ENCODE measurements at places on chromosomes 16 and 17. TPM values are rescaled to one million over a fixed set of nuclear protein-coding genes. Genes with fewer than 3 reads are reported as not detected.

DNA sequence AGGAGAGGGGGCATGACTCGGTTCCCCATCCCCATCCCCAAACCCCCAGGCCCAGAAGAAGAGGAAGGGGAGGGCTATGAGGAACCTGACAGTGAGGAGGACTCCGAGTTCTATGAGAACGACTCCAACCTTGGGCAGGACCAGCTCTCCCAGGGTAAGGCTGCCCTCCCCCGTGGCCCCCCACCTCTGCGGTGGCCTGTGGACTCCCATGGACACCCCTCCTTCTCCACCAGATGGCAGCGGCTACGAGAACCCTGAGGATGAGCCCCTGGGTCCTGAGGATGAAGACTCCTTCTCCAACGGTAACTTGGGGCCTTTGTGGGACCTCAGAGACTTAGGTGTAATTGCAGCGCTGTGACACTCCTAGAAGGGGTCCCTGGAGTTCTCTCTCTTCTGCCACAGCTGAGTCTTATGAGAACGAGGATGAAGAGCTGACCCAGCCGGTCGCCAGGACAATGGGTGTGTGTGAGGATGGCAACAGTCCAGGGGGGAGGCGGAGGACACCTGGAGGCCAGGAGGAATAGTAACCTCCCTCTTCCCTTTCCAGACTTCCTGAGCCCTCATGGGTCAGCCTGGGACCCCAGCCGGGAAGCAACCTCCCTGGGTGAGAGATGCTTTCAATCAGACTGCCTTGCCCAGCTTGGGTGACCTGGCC lies 5.6 kb downstream of the CD19 start:
- no peak overlapping the region for H3K4me3 ChIP-seq
- H3K27me3 ChIP-seq: no peaks in the 10 kb centered on the region
- DNase-seq: no peak
- no peaks in the 10 kb centered on the region for H3K36me3 ChIP-seq
- no peak overlapping the region for H3K27ac ChIP-seq
- peaks cover 10% of the 10 kb centered on the region for H3K4me1 ChIP-seq

DNA sequence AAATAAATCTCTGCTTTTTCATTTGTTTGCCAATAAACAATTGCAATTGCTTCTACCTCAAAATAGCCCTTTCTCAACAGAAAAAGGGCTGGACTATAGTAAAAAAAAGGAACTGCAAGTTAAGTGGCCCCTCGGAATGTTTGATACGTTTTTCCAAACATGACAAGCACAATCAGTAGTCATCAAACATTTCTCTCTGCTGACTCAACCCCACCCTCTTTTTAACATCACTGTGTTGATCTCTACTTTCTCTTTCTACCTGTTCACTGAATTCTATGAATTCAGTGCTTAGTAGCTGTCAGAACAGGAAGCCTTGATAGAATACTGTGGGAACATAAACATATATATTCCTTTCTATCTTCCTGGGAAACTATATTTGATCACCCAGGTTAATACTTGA lies 116.5 kb upstream of the AXIN2 start:
- no peak overlapping the region for H3K4me3 ChIP-seq
- no peak for DNase-seq
- no peaks in the 10 kb centered on the region for H3K36me3 ChIP-seq

- H3K4me1 ChIP-seq: no peaks in the 10 kb centered on the region
- no peaks in the 10 kb centered on the region for H3K36me3 ChIP-seq
- peak; percentile 60 for DNase-seq
- peaks cover 20% of the 10 kb centered on the region for H3K27me3 ChIP-seq
- H3K4me3 ChIP-seq: no peak overlapping the region
- H3K27ac ChIP-seq: no peak overlapping the region
These were observed 24.2 kb downstream of the SGSH start for GRCh38 chr17:80195671-80196529.

GRCh38 chr16:57570301-57571070 lies 28.0 kb downstream of the ADGRG5 start:
- H3K4me1 ChIP-seq: peaks cover 9% of the 10 kb centered on the region
- peaks cover 56% of the 10 kb centered on the region for H3K36me3 ChIP-seq
- no peak for DNase-seq

MT1A gene
- 0.91 TPM for total RNA-seq

GRCh38 chr17:74213861-74214391 lies 555 bp downstream of the TTYH2 start:
- H3K4me3 ChIP-seq: peak overlapping the region; percentile 78
- H3K4me1 ChIP-seq: peaks cover 56% of the 10 kb centered on the region
- no peaks in the 10 kb centered on the region for H3K27me3 ChIP-seq
- DNase-seq: no peak
- peaks cover 17% of the 10 kb centered on the region for H3K36me3 ChIP-seq
- H3K27ac ChIP-seq: peak overlapping the region; percentile 36

KIF18B gene
- 86.7 TPM for total RNA-seq

GAS7 gene
- 0.53 TPM for total RNA-seq

HOXB1 gene
- not detected for total RNA-seq

ZNF232 gene
- 10.7 TPM for total RNA-seq

DNA sequence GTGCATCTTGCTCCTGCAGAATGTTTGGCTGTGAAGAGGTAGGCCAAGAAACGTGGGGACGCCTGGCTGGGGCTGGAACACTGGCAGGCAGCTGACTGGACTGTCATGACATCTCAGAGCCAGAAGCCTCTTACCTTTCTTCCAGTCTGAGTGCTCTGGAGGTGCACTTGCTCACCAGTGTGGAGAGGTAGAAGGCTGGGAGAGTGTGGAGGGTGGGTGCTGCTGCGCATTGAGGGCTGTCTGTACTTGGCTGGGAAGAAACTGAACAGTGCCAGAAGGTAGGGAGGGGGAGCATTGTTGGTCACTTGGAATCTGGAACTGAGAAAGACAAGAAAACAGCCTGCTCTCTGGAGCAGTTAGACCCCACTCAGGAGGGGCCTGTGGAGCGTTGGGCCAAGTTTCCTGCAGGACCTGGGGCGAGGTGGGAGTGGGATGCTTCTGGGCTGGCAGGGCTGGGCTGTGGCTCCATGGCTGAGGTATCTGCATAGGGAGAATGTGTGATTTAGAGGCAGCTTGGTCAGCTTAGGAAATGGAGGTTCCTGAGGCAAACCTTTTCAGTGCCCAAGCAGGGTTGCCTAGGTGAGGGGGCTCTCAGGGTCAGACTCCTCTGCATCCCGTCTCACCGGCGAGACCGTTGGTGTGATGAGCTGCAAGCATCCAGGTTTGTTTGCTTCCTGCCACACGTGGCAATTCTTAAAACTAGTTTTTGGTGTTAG lies 55.1 kb downstream of the KSR1 start:
- peaks cover 1% of the 10 kb centered on the region for H3K36me3 ChIP-seq
- H3K27ac ChIP-seq: no peak overlapping the region
- no peak overlapping the region for H3K4me3 ChIP-seq
- H3K4me1 ChIP-seq: peaks cover 16% of the 10 kb centered on the region

DNA sequence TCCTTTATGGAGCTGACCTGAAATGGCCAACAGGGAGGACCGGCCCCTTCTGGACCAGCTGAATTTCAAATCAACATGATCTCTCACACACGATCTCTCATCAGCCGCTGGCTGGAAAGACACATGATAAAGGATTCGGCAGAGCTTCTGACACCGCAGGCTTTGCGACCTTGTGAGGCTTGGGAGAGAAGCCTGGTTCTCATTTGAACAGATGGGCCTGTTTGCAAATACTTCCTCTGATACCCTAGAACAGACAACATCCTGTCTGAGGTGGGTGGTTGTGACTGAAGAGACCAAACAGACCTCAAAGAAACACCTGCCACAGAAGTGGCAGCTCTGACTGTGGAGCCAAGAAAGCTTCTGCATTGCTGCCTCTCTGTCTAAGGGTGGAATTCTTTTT lies 77.9 kb upstream of the SDK2 start:
- H3K4me1 ChIP-seq: peaks cover 20% of the 10 kb centered on the region
- peaks cover 4% of the 10 kb centered on the region for H3K27me3 ChIP-seq
- no peak overlapping the region for H3K4me3 ChIP-seq
- no peaks in the 10 kb centered on the region for H3K36me3 ChIP-seq

DNA sequence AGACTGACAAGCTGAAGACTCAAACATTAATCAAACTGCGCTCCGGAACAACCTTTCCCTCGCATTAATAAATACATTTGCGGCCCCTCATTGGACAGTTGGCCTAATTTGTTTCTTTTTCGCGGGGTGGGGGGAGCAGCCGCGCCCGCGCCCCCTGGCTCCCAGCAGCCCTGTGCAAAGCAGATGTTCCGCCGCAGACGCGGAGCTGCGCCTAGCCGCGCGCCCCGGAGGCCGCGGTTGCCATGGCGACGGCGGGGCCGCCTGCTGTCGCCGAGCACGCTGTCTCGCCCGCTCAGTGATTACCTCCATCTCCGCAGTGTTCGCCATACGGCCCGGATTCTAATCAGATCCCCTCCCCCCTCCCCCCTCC lies 25.5 kb downstream of the COPZ2 start:
- H3K4me3 ChIP-seq: peak overlapping the region; percentile 76
- H3K36me3 ChIP-seq: no peaks in the 10 kb centered on the region
- peaks cover 32% of the 10 kb centered on the region for H3K27me3 ChIP-seq
- peaks cover 22% of the 10 kb centered on the region for H3K4me1 ChIP-seq
- peak overlapping the region; percentile 67 for H3K27ac ChIP-seq

RNF157 gene
- 73.0 TPM for total RNA-seq

- H3K27me3 ChIP-seq: no peaks in the 10 kb centered on the region
- H3K4me3 ChIP-seq: peak overlapping the region; percentile 80
- DNase-seq: peak; percentile 51
- peaks cover 22% of the 10 kb centered on the region for H3K4me1 ChIP-seq
These were observed 720 bp upstream of the BCKDK start for GRCh38 chr16:31107465-31107867.

DNA sequence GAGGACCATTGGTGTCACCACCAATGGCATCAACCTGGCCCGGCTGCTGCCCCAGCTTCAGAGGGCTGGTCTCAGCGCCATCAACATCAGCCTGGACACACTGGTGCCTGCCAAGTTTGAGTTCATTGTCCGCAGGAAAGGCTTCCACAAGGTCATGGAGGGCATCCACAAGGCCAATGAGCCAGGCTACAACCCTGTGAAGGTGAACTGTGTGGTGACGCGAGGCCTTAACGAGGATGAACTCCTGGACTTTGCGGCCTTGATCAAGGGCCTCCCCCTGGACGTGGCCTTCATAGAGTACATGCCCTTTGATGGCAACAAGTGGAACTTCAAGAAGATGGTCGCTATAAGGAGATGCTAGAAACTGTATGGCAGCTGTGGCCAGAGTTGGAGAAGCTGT lies 111.9 kb upstream of the SIAH1 start:
- no peaks in the 10 kb centered on the region for H3K36me3 ChIP-seq
- no peak overlapping the region for H3K27ac ChIP-seq
- H3K27me3 ChIP-seq: peaks cover 4% of the 10 kb centered on the region
- no peak overlapping the region for H3K4me3 ChIP-seq
- DNase-seq: no peak

- H3K27ac ChIP-seq: peak overlapping the region; percentile 82
- peaks cover 64% of the 10 kb centered on the region for H3K4me1 ChIP-seq
- no peak for DNase-seq
- no peaks in the 10 kb centered on the region for H3K27me3 ChIP-seq
- H3K4me3 ChIP-seq: peak overlapping the region; percentile 39
These were observed 1.7 kb upstream of the ANKRD13B start for GRCh38 chr17:29591146-29591736.

FZD2 gene
- total RNA-seq: not detected

DNA sequence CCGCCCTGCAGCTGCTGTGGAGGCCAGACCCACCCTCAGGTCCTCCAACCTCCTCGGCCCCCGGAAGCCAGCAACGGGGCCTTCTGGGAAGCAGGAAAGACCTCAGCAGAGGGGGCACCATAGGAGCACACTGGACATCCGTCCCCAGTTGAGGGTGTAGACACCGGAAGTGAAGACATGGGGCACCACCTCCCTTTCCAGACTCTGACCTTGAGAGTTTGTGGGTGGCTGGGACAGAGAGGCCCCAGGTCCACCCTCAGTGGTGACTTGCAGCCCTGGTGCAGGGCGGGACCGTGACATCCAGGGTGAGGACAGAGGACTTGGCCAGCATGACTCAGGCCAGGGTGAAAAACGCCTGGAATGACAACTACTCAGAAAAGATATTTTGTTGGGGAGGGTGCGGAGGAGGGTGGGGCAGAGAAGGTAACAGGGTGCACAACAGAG lies 19.9 kb downstream of the CEP295NL start:
- H3K4me1 ChIP-seq: peaks cover 32% of the 10 kb centered on the region
- no peaks in the 10 kb centered on the region for H3K36me3 ChIP-seq
- peak overlapping the region; percentile 24 for H3K27ac ChIP-seq
- no peak for DNase-seq
- H3K4me3 ChIP-seq: no peak overlapping the region

- peaks cover 5% of the 10 kb centered on the region for H3K4me1 ChIP-seq
- peaks cover 11% of the 10 kb centered on the region for H3K27me3 ChIP-seq
- H3K36me3 ChIP-seq: no peaks in the 10 kb centered on the region
- H3K4me3 ChIP-seq: no peak overlapping the region
- no peak for DNase-seq
- H3K27ac ChIP-seq: no peak overlapping the region
These were observed 69.1 kb upstream of the PMFBP1 start for GRCh38 chr16:72241008-72241407.

DNA sequence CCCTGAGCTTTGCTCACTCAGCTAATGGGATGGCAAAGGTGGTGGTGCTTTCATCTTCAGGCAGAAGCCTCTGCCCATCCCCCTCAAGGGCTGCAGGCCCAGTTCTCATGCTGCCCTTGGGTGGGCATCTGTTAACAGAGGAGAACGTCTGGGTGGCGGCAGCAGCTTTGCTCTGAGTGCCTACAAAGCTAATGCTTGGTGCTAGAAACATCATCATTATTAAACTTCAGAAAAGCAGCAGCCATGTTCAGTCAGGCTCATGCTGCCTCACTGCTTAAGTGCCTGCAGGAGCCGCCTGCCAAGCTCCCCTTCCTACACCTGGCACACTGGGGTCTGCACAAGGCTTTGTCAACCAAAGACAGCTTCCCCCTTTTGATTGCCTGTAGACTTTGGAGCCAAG lies 5.7 kb upstream of the MAPK8IP3 start:
- H3K36me3 ChIP-seq: peaks cover 26% of the 10 kb centered on the region
- H3K4me3 ChIP-seq: no peak overlapping the region
- H3K4me1 ChIP-seq: peaks cover 10% of the 10 kb centered on the region
- H3K27ac ChIP-seq: no peak overlapping the region
- no peak for DNase-seq

DNA sequence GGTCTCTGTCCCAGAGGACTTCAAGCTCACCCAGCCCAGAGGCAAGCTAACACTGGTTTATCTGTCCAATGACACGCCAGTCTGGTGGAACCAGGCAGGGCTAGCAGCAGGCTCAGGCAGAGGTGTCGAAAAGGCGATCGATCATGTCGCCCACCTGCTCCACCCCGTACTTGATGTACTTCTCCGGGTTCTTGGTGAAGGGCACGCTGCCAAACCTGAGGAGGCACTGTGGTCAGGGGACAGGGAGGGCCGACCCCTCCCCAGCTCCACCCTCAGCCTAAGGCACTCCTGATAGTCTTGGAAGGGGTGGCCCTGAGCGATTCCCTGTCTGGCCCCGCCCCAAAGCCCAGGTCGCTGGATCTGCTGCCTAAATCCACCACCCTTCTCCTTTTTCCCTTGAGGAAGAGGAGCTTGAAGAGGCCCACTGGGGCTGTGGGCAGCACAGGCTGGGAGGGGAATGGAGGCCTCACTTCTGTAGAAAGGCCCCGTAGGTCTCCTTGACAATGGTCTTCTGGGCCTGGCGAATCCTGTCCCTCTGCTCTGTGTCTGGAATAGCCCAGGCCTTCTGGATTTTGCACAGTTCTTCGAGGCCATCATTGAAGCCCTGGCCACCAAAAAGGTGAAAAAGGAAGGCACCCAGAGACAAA lies 4.7 kb downstream of the ZACN start:
- peaks cover 13% of the 10 kb centered on the region for H3K27me3 ChIP-seq
- H3K4me1 ChIP-seq: peaks cover 2% of the 10 kb centered on the region

Data from activated CD8-positive, alpha-beta memory T cell treated with anti-CD3 and anti-CD28 coated beads, Interleukin-2, amount 10 ng/mL, durations not matched to agents 7 days and 5 days (primary cell).